Smooth muscle cell of the brain vasculature (primary cell): ENCODE measurements at places on chromosomes 5 and 9.
A peak's percentile ranks its signal among the peaks of the same experiment; 100 is the strongest.

- DNase-seq: no peak
Observed at GRCh38 chr5:100706776-100707175, 171.6 kb downstream of the FAM174A start.

GRCh38 chr9:23567516-23568165 is 258.4 kb downstream of the ELAVL2 start:
- DNase-seq: no peak

GRCh38 chr5:134647750-134648424 is 698 bp upstream of the SEC24A start:
- no peak for DNase-seq

DNA sequence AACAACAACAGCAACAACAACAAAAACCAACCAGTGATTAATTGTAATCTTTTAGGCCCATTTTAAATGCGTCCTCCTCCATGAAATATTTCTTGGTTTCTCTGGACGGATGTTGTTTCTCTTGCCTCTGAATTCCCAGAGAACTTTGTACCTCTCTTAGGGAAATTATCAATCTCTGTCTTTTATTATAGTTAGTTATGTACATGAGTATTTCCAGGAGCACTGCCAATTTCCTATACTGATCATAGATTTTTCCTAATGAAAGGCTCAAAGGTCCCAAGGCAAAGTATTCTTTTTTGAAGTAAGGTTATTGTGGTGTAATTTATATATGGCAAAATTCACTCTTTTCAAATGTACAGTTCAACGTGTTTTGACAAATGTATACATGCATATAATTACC is 20.4 kb upstream of the PALM2AKAP2 start:
- DNase-seq: no peak

DNA sequence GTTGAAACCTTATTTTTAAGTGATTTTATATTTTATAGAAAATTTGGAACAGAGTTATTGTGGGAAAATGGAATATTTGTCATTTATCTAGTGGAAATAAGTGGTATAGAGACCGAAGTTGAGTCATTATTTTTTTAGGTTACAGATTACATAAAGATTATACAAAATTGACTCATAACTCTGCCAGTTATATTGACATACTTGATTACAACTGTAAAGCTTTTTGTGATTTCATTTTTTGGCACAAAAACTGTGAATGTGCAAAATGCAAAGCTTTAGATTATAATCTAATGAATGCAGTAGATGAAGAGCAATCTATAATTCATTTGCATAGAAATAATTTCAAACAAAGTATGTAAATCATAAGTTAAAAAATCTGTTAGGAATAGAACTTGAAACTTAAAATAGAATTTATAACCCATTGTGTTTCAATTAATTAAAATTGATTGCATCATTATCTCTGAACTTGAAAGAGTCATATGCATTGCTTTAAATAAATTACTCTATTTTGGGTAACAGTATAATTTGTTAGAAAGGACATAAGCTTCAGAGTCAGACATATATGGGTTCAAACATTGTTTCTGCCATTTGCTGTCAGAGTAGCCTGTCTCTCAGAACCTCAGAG is 280.4 kb downstream of the FER start:
- no peak for DNase-seq

DNA sequence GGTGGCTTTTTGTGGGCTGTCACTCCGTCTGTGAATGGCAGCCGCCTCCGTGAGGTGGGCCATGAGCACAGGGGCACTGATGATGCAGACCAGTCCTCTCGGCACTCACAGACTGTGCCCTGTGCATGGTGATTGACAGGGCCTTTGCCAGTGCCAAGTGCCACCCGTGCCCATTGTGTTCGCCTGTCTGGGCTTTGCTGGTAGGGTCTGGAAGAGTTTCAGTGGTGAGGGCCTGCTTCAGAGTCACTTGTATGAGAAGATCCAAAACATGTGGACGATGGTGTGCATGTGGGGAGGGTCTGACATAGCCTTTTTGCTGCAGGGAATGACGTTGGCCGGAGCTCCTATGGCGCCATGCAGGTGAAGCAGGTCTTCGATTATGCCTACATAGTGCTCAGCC is 34.9 kb downstream of the TENT4A start:
- DNase-seq: no peak

DNA sequence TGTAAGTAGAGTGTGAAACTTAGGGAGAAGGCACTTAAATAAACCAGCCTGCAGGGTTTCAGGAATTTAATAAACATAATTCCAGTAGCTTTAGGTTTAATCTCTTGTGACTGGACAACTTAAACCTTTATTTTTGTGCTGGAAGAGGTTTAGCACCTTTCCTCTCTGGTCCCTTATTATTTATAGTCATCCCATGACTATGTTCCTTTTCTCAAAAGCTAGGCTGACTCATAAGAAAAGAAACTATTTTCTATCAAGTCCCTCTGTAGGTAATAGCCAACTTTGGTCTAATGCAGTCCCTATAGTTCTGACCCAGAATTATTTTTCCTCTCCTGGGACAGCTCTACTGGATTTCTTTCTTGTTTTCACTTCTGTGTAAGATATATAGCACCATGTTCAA is 588.9 kb downstream of the NR2F1-AS1 start:
- DNase-seq: peak; percentile 6

- DNase-seq: no peak
Observed at GRCh38 chr5:155471027-155471426, 457.5 kb downstream of the KIF4B start.

DNA sequence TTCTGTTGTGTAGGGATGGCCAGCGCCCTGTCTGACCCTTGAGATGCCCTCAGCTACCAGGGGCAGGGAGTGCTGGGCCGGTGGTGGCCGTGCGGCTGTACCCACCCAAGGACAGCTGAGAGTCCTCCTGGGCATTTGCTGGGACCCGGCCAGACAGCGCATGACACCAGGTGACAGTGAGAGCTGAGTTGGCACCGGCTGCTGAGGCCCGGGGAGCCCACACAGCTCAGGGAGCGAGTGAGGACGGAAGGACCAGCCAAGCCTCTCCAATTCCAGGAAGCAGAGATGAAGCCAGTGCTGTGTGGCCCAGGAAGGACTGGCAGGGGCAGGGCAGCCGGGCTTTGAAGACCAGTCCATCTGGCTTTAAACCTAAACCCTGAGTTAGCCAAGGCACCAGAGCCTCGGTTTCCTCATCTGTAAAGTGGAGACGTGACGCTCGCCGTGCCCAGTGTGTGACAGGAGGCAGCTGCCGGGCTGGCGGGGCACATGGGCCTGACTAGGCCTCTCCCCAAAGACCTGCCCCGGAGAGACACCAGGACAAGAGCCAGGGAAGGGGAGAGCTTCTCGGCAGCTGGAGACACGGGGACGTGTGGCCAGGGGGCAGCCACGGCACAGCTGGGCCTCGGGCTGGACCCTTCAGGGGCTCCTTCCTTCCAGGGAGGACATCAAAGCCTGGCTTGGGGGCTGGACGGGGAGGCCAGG is 3.0 kb upstream of the AGPAT2 start:
- DNase-seq: no peak

- DNase-seq: peak; percentile 24
Observed at GRCh38 chr5:138503487-138504270, 38.4 kb downstream of the EGR1 start.

GRCh38 chr9:126152622-126153362 is 173.8 kb upstream of the MVB12B start:
- no peak for DNase-seq

DNA sequence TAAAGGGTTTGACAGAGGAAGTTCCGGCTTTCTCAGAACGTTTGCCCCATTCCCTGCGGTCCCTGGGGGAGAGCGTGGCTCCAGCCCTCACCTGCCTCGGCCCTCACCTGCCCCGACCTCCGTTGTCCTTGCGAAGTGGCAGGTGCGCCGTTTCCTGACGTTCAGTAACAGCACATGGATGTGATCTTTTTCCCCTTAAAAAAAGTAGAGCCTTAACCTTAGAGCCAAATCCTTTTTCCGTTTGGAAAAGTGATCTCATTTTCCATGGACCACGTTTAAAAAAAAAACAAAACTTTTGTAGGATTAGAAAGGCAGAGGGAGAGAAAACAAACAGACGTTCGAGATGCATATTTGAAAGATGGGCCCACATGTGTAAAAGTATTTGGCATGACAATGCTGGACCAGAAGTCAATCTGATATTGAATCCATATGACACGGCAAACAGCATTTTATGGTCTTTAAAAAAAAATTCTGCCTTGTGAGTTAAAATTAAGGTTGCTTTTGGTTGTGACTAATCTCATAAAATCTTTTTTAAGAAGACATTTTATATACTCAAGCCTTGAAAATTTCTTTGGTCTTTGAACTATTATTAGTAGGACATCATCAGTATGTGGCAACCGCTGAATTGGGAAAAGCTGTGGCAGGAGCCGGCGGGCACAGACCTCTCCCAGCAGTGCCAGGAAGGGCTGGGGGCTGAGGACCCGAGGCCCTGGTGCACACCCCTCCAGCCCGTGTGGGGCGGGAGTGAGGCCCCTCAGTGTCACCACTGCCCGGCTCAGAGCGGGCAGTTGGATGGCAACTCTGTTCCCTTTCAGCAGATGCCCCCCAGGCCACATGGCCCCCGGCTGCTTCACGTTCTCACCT is 42.5 kb upstream of the EXOC3 start:
- no peak for DNase-seq

DNA sequence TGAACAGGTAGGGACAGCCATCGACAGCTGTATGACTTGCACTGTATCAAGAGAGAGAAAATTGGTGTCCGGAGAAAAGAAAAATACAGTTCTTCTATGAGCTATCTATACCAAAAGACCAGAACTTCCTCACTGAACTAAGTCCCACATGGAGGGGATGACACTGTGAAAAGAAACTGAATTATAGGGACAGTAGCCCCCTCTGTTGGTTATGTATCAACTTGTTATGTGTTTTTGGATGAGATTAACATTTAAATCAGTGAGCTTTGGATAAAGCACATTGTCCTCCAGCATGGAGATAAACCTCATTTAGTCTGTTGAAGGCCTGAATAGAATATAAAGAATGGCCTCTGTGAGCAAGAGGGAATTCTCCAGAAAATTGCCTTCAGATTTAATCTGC is 176.6 kb upstream of the SH3GL2 start:
- DNase-seq: no peak

DNA sequence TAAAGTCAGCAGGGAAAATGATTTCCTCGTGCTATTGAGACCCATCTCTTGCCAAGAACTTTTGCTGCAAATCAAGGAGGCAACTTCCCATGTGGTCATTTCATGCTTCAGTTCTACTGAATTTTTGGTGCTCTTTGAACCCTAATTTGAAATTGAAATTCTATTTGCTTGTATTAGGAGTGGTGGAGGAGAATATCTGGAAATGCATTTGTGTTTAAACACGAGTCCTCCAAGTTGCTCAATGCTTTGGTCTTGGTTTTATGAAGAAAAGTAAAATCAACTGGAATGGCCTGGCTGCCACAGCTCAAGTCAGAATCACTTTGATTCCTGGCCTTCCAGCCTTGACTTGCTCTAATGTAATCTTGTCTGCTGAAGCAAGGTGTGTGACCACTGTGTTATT is 613.2 kb downstream of the TLE1 start:
- DNase-seq: no peak

DNA sequence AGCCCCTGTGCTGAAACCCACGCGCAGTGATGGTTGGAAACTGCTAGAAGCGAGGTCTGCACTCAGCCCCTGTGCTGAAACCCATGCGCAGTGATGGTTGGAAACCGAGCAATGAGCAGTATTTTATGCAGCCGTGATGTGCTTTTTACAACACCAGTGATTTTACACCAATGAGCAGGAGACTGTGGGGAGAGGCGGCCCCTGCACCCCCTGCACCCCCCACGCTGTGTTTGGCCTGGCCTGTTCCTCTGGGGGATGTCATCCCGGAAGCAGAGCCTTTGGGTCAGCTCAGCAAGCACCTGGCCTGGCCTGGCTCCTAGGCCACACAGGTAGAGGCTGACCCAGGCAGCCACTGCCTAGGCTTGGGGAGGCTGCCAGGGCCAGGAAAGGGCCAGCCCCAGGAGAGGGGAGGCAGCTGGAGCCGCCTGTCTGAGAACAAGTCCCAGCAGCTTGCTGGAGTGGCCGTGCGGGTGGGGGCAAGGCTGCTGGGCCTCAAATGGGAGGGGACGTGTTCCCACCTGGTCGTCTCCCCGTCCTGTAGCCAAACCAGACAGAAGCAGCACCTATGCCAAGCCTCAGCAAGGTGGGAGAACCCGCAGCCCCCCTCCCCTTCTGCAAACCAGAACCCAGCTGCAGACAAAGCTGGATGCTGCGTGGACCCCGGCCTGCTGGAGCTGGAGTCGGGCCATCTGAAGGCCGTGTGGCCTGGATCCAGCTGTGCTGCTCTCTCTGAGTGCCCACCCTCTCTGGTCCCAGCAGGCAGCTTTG is 46.8 kb downstream of the DBH start:
- no peak for DNase-seq

DNA sequence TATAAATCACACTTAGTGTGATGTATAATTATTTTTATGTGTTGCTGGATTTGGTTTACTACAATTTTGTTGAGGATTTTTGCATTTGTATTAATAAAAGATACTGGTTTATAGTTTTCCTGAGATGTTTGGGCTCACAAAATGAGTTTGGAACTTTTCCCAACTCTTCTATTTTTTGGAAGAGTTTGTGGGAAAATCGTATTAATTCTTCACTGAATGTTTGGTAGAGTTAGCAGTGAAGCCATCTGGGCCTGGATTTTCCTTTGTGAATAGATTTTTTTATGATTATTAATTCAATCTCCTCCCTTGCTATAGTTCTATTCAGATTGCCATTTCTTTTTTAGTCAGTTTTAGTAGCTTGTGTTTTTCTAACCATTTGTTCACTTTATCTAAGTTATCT is 201.7 kb upstream of the NFIL3 start:
- no peak for DNase-seq

DNA sequence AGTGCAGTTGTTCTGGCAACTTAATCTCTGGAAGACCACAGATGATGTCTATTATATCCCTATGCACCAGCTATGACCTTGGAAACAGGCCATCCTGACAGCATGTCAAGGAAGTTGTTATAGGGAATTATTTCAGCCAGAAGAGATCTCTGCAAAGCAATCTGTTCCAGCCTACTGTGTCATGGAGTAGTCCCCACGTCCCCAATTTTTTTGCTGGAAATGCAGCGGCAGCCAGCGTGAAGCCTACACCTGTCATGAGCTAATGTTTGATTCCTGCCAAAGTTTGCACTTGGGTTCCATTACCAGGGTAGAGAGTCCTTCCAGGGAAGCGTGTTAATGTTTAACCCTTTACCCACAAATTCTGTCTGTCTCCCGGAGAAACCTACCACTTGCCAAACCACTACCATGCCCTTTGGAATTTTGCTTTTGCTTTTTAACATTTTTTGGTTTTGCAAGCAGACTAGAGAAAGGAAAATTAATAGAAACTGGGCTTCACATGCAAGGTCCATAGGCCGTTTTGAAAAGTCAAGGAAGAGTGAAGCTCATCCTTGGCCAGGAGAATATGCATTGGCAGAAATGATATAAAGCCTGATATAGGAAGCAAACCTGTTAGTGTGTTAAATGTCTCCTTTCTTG is 174.9 kb upstream of the SPRY4 start:
- DNase-seq: no peak

GRCh38 chr9:38358390-38359296 is 33.9 kb upstream of the ALDH1B1 start:
- DNase-seq: no peak
